DMS79 (cell line): ENCODE measurements at places on chromosomes 1 and 21.

- no peak for DNase-seq
These were observed 51.4 kb downstream of the PTBP2 start for GRCh38 chr1:96772972-96773371.

DNA sequence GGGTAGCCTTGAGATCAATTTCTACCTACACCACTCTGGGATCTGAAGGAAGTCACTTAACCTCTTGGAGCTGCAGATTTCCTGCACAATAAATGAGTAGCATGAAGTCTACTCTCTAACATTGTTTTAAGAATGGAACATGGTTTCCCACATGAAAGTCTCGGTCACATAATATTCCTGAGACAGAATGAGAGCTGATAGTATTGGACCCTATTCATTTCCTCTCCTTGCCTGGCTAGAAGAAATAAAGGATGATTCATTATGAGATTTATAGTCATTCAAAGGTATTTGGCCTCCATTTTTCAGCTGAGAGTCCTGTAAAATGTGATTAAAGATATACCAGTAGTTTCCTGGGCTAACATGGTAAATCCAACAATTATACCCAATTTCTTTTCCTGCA lies 56.7 kb downstream of the ARHGAP29 start:
- no peak for DNase-seq

DNA sequence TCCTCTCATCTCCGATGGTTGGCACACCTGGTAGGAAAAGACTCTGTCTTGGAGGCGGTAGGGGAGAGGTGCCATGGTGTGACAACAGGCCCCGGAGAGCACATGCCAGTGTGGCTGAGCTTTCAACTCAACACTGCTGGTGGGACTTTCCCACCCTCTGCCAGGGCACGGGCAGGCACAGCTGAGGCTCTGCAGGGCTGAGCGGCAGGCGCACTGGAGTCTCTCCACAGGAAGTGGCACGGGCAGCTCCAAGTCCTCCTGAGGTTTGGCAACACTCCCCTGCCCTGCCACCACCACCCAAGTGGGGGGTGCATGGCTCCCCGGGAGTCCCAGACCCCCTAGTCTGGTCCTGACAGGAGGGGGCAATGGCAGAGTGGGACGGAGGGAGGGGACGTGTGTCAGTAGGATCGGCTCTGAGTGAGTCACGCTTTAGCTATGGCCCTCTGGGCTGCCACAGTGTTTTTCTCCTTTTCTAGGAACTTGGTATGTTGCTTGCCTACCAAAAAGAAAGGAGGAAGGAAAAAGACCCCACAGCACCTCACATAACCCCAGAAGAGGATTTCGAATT lies 27.3 kb upstream of the EVA1B start:
- DNase-seq = no peak

- no peak for DNase-seq
These were observed 10.1 kb downstream of the PRRC2C start for GRCh38 chr1:171495444-171495843.

GRCh38 chr1:214014730-214015129 lies 27.0 kb downstream of the PROX1 start:
- no peak for DNase-seq

GRCh38 chr1:97138515-97139032 lies 417.0 kb downstream of the PTBP2 start:
- DNase-seq = no peak

GRCh38 chr21:22573834-22574233 lies 1575.6 kb downstream of the NCAM2 start:
- no peak for DNase-seq

DNA sequence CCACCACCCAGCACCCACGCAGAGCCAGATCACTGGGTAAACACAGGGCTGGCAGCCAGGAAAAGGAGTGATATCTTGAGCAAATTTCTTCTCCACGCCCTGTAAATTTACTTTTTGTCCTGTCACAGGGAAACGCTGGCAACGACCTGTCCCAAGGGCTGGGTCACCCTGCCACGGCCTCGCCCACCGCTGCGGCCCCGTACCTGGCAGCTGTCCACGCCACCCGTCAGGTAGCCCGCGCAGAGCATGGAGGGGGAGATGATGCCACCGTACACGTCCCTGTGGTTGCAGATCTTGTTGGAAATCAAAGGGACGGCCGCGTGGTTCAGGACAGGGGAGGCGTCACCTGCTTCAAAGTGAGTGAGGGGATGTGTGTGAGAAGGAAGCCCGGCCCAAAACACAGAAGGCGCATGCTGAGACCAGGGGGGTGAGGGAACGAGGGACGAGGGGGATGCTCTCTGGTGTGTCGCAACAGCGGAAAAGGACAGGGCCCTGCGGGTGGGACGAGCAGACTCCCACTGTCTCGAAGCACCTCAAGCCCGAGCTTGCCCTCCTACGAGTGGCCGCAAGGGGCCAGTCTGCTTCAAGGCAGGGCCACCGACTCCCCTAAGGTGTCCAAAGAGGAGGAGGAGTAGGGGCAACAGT lies 10.1 kb upstream of the TFF1 start:
- DNase-seq = no peak

- DNase-seq = no peak
These were observed 41.3 kb upstream of the KCNE1 start for GRCh38 chr21:34553151-34553952.

DNA sequence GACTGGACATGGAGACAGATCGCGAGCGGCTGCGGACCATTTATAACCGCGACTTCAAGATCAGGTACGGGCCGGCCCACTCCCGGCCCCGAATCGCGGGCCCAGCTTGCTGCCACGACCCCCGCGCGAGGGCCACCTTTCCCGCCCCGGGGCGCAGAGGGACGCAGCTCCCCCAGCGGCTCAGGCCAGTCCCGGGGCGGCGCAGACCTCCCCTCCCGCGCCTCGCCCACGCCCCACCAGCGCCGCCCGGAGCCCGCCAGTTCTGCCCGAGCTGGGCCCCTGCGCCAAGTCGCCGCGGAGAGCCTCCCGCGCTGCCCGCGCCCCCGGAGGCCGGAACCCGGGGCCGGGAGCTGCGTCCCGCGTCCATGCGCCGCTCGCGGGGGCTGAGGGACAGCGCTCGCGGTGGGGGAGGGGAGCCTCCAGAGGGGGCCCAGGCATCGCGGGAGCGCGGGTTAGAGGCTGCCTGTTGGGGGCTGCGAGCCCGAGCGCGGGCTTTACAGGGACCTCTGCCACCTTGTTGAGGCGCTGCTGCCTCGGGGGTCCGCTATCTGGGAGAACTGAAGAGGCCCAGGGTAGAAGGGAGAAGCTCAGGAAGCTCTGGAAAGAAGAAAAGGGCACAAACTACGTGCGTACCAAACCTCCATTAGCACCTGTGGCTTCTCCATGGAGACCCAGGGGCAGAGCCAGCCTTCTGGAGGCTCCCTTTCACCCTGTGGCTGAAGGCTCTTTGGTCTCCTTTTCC lies 698 bp downstream of the MOV10 start:
- DNase-seq = no peak

DNA sequence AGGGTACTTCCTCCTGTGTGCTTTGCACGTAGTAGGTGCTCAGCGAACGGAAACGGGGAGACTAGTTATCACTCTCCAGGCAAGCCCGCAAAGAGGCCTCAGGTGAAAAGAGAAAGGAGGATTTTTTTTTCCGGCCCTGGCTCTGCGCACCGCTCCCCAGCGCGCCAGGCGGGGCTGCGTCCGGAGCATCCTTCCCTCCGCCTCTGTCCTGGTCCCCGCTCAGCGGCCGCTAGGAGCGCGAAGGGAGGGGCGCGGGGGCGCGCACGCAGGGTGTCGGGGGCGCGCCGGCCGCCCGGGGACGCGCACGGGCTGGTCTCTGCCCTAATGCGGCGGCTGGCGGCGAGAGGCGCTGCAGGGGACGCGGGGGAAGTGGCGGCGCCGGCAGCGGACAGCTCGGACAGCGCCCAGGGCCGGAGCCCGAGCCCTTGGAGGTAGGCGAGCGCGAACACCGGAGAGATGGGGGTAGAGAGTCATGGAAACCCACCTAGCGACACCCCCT lies 42.3 kb upstream of the NFASC start:
- peak; percentile 45 for DNase-seq

GRCh38 chr1:65788762-65789161 lies 3.9 kb upstream of the PDE4B start:
- DNase-seq = no peak

DNA sequence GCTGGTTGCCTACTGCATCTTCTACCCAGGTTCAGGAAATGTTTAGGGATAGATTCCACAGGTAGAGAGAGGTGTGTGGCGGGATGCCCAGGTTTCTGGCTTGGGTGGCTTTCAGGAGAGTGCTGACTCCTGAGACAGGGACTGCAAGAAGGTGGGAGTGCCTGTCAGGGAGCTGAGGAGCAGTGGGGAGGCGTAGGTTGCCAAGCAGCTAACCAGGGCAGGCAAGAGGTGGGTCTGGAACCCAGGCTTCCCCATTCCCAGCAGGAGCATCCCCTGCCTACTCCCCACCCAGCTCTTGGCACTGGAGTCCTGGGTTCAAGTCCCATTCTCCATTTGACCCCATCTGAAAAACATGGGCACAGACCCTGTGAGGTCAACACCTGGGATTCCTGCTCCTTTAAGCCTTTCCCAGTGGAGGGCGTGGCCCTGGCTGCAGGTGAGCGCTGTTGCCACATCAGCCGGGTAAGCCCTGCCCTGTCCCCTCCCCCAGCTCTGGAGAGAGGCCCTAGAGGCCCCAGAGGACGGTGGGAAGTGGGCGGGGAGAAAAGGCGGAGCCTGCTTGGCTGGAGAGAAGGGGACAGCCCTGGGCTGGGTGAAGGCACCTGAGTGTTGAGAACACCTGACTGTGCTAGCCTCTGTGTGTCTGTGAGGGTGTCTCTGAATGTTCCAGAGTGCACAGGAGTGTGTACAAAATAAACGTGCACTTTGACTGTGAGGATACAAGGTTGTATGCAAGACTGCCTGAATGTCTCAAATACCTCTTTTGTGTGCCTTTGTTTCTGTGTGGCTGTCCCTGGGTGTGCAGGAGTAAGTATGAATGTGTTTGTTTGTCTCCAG lies 14.0 kb upstream of the SYNC start:
- DNase-seq = peak; percentile 97

DNA sequence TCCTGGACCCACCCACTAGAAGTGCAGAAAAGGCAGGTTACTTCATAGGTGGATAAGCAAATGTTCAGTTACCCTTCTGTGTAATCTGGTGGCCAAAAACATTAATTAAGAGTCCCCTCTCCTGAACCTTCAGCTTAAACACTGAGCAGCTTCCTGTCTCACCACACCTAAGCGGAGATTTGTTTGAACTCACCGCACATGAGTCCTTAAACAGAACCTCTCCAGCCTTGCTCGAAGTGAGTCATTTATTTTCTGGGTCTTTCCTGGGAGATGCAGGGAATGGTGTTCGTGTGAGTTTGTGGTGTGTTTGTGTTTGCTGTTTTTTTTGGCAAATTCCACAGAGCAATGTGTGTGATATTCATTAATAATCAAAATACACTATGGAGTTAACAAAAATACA lies 7.6 kb upstream of the FNBP1L start:
- DNase-seq = no peak

- DNase-seq = no peak
These were observed 92.6 kb downstream of the NID1 start for GRCh38 chr1:235972311-235972689.

GRCh38 chr1:214310010-214310409 lies 29.1 kb downstream of the SMYD2 start:
- no peak for DNase-seq

GRCh38 chr1:32390904-32391870 lies 3.1 kb downstream of the BSDC1 start:
- DNase-seq = no peak

GRCh38 chr21:39156024-39156423 lies 27.2 kb downstream of the PSMG1 start:
- no peak for DNase-seq

GRCh38 chr1:221712776-221713431 lies 29.0 kb downstream of the DUSP10 start:
- no peak for DNase-seq

GRCh38 chr1:27435566-27436203 lies 43.3 kb downstream of the GPR3 start:
- no peak for DNase-seq

DNA sequence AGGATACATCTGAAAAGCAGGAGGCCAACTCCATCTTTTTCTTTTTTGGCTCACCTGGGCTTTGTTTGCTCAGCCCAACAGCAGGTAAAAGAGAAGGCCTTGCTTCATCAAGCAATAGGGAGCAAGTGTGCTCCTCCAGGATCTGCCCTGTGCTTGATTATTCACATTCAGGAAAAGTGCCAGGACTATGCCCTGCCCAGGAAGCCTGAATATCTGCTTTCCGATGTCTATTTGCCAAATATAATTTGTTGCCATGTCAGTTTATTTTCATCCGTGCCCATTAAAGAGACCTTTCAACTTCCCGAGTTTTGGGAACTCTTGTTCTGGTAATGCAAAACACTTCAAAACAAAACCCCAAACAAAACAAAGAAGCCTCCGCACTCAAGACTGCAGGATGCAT lies 185.3 kb downstream of the CDC7 start:
- DNase-seq = no peak

GRCh38 chr1:49297783-49298182 lies 521.1 kb upstream of the BEND5 start:
- no peak for DNase-seq

DNA sequence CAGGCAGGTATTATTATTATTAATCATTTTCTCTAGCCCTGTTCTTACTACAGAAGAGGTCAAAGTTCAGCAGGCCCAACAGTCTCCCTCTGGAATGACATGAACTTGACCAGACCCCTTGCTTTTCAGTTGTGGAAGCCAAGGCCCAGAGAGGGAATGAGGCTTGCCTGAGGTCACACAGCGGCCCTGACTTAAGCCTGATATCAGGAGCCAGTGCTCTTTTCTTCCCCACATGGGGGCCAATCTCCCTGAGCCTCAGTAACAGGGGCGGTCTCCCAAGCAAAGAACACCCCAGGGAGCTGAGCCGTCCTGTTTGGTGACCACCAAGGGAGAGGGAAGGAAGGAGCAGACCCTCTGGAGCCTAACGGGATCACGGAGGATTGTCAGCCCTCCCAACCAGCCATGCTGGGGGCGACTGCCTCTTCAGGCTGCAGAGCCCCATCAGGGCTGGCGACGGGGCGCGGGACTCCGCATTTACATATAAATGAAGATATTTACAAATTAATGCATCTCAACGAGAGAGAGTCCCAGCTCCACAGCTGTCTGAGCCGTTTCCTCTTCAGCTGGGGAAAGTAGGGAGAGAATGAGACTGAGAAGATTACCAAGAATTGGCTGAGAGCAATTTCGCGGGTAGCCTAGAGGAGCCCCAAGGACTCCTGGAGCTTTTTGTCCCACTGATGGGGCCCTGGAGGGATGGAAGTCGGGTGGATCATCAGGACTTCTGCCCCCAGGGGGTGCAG lies 186.1 kb upstream of the KLHDC7A start:
- no peak for DNase-seq

DNA sequence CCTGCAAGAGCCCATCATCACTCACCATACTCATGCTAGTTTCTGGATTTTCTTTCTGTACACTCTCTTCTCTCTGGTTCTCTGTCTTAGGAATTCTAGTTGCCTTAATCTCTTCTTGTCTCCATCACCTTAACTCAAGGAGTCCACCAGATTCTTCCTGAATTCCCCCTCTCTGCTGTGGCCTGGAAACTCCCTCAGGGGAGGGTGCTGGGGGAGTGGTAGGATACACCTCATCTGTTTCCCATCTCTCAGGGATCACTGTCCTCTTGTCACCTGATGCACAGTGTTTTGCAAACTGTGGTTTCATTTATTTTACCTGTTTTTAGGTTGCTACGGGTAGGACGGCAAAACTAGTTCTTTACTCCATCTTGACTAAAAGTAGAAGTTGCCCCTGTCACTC lies 6.6 kb upstream of the GNG12 start:
- DNase-seq = no peak

- no peak for DNase-seq
These were observed 86.5 kb upstream of the RGS1 start for GRCh38 chr1:192489047-192489446.

- DNase-seq = no peak
These were observed 39.1 kb upstream of the KIF21B start for GRCh38 chr1:201062511-201063091.
